ENCODE measurements at places on chromosomes 11 and 22. TPM values are rescaled to one million over a fixed set of nuclear protein-coding genes. Genes with fewer than 3 reads are reported as not detected.

Gene TMEM191C
- not detected for total RNA-seq

Gene OR52E2
- total RNA-seq: not detected

Gene SCGB1C1
- not detected for total RNA-seq

Gene DGAT2
- total RNA-seq: not detected

Gene NECTIN1
- 9.2 TPM for total RNA-seq

Gene THRSP
- total RNA-seq: not detected

Gene C22orf31
- total RNA-seq: not detected

GRCh38 chr11:70483917-70484316 lies 85.6 kb downstream of the CTTN start:
- no peaks in the 10 kb centered on the region for H3K4me1 ChIP-seq
- no peaks in the 10 kb centered on the region for H3K27me3 ChIP-seq
- no peak overlapping the region for H3K27ac ChIP-seq

GRCh38 chr11:127105593-127106541 lies 105.3 kb upstream of the KIRREL3 start:
- no peak overlapping the region for H3K4me3 ChIP-seq
- H3K27me3 ChIP-seq: no peaks in the 10 kb centered on the region
- no peak overlapping the region for H3K27ac ChIP-seq
- no peaks in the 10 kb centered on the region for H3K36me3 ChIP-seq
- H3K4me1 ChIP-seq: no peaks in the 10 kb centered on the region
- no peak for DNase-seq

DNA sequence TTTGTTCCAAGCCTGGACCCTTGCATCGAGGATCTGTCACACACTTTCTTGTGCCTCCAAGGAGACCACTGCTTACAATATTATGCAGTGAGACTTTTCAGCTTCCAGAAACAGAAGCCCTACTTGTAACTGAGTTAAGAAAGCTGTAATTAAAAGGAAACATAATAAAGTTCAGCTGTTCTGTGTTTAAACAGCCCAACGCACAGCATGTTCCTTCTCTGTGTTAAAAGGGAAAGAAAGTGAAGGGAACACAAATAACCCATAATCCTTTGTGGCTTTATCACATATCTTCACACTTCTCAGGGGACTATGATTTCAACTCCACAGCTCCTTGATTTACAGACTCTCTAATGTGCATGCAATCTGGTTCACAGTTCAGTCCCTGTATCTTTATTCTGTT lies 200.3 kb upstream of the MTNR1B start:
- H3K27ac ChIP-seq: no peak overlapping the region
- DNase-seq: no peak
- no peaks in the 10 kb centered on the region for H3K27me3 ChIP-seq
- H3K4me1 ChIP-seq: no peaks in the 10 kb centered on the region

- no peaks in the 10 kb centered on the region for H3K36me3 ChIP-seq
- H3K27me3 ChIP-seq: no peaks in the 10 kb centered on the region
- no peak overlapping the region for H3K27ac ChIP-seq
- no peak for DNase-seq
- H3K4me3 ChIP-seq: no peak overlapping the region
Measured at GRCh38 chr11:117820516-117820915, 4.0 kb downstream of the FXYD2 start.

DNA sequence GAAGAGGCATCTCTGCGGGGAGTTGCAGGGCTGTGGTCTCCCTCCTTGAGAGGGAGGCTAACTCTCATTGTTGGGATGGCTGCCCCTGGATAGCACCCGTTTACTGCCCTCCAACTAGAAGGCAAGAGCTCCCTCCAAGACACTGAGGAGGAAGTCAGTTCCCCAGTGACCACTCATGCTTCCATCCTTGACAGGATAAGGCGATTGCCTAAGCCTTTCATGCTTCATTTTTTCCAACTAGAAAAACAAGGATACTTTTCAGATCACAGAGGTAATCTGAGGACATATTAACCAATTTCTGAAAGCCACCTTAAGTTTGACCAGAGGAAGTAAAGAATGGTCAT lies 186.6 kb downstream of the MAML2 start:
- DNase-seq: no peak
- no peaks in the 10 kb centered on the region for H3K27me3 ChIP-seq
- H3K36me3 ChIP-seq: no peaks in the 10 kb centered on the region
- no peak overlapping the region for H3K4me3 ChIP-seq
- H3K27ac ChIP-seq: peak overlapping the region; percentile 83

DNA sequence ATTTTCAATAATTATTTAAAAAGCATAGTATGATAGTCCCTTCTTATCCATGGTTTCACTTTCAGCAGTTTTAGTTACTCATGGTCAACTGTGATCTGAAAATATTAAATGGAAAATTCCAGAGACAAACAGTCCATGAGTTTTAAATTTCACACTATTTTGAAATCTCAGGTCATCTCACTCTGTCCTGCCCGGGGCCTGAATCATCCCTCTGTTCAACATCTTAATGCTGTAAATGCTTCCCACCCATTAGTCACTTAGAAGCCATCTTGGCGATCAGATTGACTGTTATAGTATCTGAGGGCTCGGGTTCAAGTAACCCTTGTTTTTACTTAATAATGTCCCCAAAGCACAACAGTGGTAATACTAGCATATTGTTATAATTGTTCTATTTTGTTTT lies 1509.3 kb downstream of the FAM181B start:
- no peak overlapping the region for H3K27ac ChIP-seq
- DNase-seq: no peak
- no peaks in the 10 kb centered on the region for H3K4me1 ChIP-seq
- no peak overlapping the region for H3K4me3 ChIP-seq
- no peaks in the 10 kb centered on the region for H3K36me3 ChIP-seq
- H3K27me3 ChIP-seq: no peaks in the 10 kb centered on the region

GRCh38 chr11:92768121-92768840 lies 201.2 kb upstream of the MTNR1B start:
- H3K4me3 ChIP-seq: no peak overlapping the region
- H3K36me3 ChIP-seq: no peaks in the 10 kb centered on the region
- DNase-seq: no peak
- H3K4me1 ChIP-seq: no peaks in the 10 kb centered on the region
- H3K27ac ChIP-seq: no peak overlapping the region

DNA sequence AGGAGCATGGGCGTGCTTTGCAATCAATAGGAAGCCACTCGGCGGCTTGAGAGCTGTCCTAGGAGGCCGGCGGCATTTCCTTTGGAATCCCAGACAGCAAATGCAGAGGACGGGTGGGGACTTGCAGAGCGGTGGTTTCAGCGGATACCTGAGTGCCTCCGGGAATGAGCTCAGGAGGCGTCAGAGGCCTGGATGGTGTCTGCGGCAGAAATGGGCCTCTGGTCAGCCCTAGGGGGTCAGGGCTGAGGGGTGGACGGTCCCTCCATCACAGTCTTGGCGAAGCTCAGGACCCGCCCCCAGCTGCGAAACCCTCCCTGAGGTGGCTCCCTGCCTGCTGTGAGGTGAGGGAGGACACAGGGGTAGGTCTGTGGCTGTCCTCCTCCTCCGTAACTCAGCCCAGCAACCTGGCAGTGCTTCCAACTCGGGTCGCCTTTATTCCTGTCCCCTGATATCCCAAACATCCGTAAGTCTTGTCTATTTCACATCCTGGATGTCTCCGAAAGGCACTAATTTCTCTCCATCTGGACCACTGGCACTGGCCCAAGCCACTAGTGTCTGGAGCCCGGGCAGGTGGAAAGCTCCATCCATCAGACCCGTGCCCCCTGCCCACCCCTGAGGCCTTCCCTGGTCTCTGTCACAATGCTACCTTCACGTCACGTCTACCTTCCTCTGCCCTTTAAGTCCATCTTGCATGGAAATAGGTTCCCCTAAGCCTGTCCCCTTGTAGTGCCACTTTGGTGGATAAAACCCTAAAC lies 686.6 kb downstream of the BRD1 start:
- H3K27ac ChIP-seq: no peak overlapping the region
- no peaks in the 10 kb centered on the region for H3K36me3 ChIP-seq
- H3K4me1 ChIP-seq: no peaks in the 10 kb centered on the region
- no peak for DNase-seq
- H3K27me3 ChIP-seq: no peaks in the 10 kb centered on the region

GRCh38 chr11:47184711-47185304 lies 1.4 kb downstream of the PACSIN3 start:
- DNase-seq: no peak
- H3K4me1 ChIP-seq: no peaks in the 10 kb centered on the region
- H3K27me3 ChIP-seq: no peaks in the 10 kb centered on the region
- H3K27ac ChIP-seq: peak overlapping the region; percentile 89
- no peaks in the 10 kb centered on the region for H3K36me3 ChIP-seq

GRCh38 chr11:125337836-125338834 lies 157.9 kb downstream of the FEZ1 start:
- no peaks in the 10 kb centered on the region for H3K36me3 ChIP-seq
- H3K4me3 ChIP-seq: no peak overlapping the region
- H3K4me1 ChIP-seq: peaks cover 10% of the 10 kb centered on the region

GRCh38 chr11:17673951-17674350 lies 45.4 kb upstream of the MYOD1 start:
- no peaks in the 10 kb centered on the region for H3K4me1 ChIP-seq
- DNase-seq: no peak
- H3K27ac ChIP-seq: no peak overlapping the region
- no peak overlapping the region for H3K4me3 ChIP-seq
- no peaks in the 10 kb centered on the region for H3K36me3 ChIP-seq
- H3K27me3 ChIP-seq: no peaks in the 10 kb centered on the region

- no peaks in the 10 kb centered on the region for H3K4me1 ChIP-seq
- no peak overlapping the region for H3K27ac ChIP-seq
- no peak overlapping the region for H3K4me3 ChIP-seq
- H3K27me3 ChIP-seq: no peaks in the 10 kb centered on the region
- DNase-seq: no peak
Measured at GRCh38 chr11:76661834-76662434, 8.6 kb downstream of the LRRC32 start.

DNA sequence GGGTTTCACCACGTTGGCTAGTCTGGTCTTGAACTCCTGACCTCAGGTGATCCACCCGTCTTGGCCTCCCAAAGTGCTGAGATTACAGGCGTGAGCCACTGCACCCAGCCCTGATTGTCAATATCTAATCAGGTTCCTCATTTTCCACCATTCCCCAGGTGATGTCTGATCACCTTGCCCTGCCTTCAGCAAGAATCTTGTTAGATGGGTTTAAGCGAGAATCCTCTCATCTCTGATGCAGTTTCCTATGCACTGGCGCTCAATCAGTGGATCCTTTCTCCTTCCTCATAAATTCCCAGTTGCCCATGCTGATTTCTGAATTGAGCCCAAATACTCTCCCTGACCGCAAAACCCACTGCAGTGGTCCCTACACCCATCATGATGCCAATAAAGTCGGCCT lies 664 bp upstream of the ZC3H7B start:
- H3K27ac ChIP-seq: peak overlapping the region; percentile 87
- H3K36me3 ChIP-seq: no peaks in the 10 kb centered on the region
- no peaks in the 10 kb centered on the region for H3K4me1 ChIP-seq
- H3K4me3 ChIP-seq: peak overlapping the region; percentile 63
- H3K27me3 ChIP-seq: no peaks in the 10 kb centered on the region

- no peak for DNase-seq
- H3K27ac ChIP-seq: no peak overlapping the region
- H3K4me3 ChIP-seq: no peak overlapping the region
- no peaks in the 10 kb centered on the region for H3K36me3 ChIP-seq
- H3K4me1 ChIP-seq: no peaks in the 10 kb centered on the region
Measured at GRCh38 chr22:40008726-40009291, 14.1 kb downstream of the FAM83F start.

DNA sequence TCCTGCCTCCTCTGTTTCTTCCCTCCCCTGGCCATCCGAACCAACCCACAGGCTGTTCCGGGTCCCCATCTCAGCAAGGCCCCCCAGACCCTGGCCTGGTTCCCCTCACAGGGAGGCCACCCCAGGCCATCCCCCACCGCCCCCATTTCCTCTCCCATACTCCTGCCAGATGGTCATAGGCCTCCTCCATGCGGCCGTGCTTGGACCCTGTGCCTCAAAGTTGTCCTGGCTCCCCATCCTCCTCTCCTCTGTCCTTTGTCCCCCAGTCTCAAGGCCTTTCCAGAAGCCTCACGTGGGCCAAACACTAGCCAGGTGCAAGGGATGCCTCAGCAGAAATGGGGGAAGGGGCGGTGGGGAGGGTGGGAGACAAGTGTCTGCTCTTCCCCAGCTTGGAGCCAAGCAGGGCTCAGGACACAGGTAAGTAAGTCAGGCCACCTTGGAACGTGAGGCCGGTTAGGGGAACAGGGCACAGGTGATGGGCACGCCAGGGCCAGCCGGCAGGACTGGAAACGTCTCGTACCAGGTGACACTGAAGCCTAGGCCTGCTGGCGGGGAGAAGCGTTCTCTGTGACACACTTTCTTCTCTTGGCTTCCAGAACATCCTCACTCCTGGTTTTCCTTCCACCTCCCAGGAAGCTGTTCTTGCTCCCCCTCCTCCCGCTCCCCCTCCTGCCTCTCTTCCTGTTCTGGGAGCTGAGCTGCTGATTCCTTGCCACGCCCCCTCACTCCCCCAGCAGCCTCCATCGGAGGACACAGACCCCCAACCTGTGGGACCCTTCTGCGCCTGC lies 31.5 kb upstream of the SLC22A12 start:
- no peak overlapping the region for H3K27ac ChIP-seq
- no peaks in the 10 kb centered on the region for H3K27me3 ChIP-seq
- no peak for DNase-seq
- no peak overlapping the region for H3K4me3 ChIP-seq
- H3K4me1 ChIP-seq: peaks cover 9% of the 10 kb centered on the region

DNA sequence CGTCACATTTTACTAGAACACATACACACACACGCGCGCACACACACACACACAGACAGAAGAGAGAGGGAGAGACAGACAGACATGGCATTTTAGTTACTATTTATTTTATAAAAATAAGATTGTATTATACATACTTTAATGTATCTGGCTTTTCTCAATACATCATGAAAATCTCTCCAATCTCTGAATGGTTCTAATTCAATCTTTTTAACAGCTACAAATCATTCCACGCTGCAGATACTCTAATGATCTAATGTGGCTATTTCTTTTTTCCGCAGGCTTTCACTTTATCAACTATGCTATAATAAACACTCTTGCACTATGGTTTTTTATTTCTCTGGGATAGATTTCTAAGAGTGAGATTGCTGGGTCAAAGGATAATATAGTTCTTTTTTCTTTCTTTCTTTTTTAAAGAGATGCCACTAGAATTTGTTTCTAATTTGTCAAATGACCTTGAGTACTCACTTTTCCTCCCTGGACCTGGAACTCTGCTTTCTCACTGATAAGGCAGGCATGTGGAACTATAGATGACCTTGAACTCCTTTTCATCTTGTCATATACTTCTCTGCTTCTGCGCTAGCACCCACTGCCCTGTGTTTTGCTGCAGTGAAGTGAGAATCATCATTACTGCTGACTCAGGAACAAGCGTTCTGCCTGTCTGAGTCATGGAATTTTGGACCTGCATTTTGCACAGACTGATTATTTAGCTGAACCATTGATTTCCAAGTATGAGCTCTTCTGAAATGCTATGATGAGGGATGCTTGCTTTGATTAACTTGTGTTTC lies 4.9 kb upstream of the SLC6A5 start:
- H3K27me3 ChIP-seq: peaks cover 21% of the 10 kb centered on the region
- H3K4me3 ChIP-seq: no peak overlapping the region
- no peaks in the 10 kb centered on the region for H3K36me3 ChIP-seq
- H3K4me1 ChIP-seq: no peaks in the 10 kb centered on the region
- no peak overlapping the region for H3K27ac ChIP-seq

GRCh38 chr11:107988397-107989158 lies 20.1 kb upstream of the CUL5 start:
- DNase-seq: no peak
- H3K27me3 ChIP-seq: no peaks in the 10 kb centered on the region
- no peak overlapping the region for H3K4me3 ChIP-seq
- no peaks in the 10 kb centered on the region for H3K4me1 ChIP-seq

Measured in uterus (tissue), 4 donors.